ENCODE measurements at places on chromosomes 6 and 20.

DNA sequence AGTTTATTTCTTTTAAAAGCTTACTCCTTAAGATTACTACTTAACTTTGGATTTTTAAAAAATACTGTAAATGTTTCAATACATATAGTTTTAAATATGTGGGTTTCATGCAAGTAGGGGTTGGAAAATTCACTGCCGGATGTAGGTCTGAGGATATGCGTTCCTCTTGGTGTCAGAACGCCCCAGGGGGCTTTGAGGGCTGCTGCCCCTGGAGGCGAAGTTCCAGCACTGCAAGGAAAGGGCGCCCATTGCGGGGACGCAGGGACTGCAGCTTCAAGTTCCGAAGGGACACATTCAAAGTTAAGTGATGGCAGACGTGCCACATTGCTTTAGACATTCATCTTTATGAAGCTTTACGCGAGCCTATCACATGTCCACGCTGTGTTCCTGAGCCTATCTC lies 152.9 kb downstream of the SOD2 start:
- DNase-seq, result no peak

DNA sequence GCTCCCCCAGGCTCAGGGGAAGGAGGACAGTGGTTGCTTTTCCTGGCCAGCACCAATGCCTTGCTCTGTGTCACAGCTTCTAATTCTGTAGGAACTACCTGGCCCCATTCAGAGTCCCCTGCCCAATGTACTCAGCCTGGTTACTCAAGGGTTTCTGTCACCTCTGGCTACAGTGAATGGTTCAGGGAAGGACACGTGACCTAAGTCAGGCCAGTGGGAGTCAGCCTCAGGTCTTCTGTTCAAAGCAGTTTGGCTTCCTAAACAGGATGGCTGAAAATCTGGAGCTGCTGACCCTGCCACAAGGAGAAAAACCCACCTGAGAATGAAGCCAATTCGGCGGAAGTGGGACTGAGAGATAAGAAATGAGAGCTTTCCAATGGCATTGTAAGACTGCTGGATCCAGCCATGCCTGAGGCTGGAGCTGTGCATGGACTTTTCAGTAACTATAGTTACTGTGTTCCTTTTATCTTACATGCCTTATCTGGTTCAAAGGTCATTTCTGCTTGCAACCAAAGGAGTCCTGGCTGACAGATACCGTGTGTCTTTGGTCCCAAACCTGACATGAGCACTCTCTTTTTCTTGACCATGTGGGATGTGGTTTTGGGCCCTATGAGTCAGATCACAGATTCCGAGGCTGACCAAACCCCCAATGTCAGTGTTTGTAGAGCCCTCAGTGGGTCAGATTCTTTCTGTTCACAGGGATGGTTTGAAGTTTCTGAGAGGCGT lies 104.3 kb downstream of the SULF2 start:
- no peak for DNase-seq

DNA sequence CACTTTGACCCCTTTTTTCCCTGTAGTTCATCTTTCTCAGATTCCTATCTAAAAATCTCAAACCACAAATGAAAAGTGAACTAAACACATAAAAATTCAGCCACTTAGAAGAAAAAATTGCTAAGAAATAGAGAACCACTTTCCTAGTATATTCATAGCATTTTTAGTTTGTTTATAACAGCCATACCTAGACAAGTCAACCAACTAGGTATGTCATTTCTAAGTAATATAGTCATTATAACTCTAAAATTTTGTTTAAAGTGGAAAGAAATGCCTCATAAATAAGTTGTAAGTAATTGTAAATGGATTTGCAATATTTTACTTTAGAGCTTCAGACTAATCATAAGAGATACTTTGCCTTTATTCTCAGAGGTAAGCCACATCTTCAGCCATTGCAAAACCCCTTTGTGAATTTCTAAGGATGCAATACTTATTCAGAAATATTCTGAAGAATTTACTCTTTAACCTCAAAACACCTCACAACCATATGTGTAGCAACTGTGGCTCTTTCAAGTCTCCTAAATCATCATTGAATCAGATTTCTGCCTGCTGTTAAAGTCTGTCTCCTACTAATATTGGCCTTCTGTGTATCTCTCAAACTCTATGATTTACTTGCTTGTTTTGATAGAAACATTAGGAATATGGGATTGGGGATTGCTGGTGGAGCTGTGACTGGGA lies 6.9 kb upstream of the SUMO4 start:
- no peak for DNase-seq

GRCh38 chr20:20793591-20793990 lies 81.1 kb upstream of the RALGAPA2 start:
- DNase-seq, result no peak

DNA sequence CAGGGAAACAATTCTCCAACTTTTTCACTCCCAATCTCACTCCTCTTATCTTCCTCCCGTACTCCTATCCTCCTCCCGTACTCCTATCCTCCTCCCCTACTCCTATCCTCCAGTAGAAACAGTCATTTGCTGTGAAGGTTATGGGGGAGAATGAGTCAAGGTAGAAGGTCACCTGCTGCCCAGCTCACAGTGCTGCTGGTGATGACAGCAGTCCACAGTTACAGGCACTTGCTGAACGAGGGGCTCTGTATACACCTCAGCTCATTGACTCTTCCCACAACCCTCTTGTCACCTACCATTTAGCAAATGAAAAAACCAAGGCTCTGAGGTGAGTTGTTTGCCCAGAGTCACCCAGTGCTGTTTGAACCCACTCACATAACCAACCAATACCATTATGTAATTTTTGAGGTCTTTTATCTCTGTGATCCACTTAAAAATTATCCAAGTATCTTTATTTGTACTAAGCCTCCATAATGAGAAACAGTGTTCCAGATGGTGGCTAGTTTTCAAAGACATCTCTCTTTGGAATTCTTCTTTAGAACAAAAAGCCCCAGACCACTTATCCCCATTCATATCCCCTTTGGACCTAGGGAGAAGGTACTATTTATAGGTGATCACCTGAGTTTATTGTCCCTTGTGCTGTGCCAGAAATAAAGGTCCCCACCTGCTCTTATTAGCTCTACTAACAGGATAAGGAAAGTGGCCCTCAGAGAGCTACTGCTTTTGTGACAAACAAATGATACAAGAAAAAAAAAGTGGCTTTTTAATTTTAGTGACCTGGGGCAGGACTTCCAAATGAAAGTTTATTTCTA lies 53.2 kb downstream of the PTPN1 start:
- DNase-seq, result peak; percentile 27

DNA sequence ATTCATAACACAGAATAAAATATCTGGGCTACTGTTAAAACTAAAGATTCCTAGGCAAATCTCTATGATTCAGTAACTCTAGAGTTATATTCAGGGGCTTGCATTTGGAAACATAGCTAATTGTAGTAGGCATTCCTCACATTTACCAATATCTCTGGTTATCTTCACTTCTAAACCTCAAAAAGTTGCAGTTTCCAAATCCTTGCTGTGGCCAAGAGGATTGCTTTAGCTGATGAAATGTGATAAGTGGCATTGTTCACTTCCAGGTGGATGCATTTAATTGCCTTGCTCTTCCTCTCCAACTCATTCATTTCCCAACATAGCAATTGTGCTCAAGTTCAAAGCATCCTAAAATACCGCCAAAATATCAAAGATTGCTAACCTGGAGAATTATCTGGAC lies 246.6 kb downstream of the GRIK2 start:
- DNase-seq, result no peak

DNA sequence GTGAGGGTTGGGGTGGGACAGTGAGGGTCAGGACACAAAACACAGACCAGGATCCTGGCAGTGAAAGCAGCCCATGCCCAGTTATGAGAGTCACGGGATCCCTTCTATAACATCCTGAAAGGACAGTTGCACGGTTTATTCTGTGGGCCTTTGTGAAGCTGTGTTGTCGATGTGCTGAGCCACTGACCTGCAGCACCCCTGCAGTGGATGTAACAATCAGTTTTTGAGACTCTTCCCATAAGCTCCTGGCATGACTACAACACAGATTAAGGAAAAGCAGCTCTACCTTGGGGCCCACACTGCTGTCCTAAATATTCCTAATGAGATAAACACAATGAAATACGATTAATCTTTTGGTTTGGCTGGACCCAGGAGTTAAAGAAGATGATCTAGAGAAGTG lies 3.7 kb downstream of the PYGB start:
- DNase-seq, result no peak

DNA sequence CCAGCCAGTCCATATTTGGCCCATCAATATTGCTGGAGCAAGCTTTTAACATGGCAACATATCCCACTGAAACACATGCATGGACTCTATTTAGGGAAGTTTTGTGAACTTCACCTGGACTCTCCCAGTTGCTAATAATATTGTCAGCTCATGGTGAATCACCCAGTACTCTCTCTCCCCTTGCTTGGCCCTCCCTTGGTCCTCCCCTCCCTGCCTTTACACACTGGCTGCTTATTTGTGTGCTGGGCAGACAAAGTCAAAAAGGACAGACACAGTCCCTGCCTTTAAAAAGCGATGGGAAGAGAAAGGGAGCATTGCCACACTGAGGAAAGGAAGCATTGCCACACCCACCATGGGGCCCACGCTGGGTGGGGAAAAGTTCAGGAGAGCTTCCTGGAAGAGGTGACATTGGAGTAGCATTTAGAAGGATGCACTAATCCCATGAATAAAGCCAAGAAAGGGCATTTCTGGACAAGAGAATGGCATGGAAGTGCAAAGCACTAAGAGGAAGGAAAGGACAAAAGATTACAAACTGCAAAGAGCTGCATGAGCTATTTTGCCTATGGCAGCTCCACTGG lies 143.4 kb upstream of the EXOC2 start:
- no peak for DNase-seq

DNA sequence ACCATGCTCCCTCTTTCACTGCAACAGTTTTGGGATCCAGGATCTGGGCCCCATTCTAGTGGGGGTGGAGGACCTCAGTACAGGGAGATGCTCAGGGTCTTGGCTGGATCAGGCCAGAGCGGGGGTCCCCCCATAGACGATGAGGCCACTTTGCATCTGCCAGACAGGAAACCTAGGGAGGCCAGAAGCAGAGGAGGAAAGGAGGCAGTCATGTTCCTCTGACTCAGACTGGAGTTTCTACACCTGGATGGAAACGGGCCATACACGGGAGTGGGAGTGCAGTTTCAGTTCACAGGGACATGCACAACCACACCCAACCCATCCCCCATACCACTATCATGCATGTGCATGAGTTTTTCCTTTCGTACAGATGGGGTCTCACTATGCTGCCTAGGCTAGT lies 3.6 kb upstream of the EMILIN3 start:
- DNase-seq, result no peak

Data from activated T-cell treated with anti-CD3 and anti-CD28 coated beads, Interleukin-2, amount 50 U/mL, for 48 hours (primary cell).